ENCODE measurements at places on chromosomes 1 and 21. TPM values are rescaled to one million over a fixed set of nuclear protein-coding genes. Genes with fewer than 3 reads are reported as not detected.

The ZNF695 gene
- total RNA-seq: not detected

The TNFRSF8 gene
- 0.58 TPM for total RNA-seq

- H3K27me3 ChIP-seq: no peaks in the 10 kb centered on the region
- H3K36me3 ChIP-seq: no peaks in the 10 kb centered on the region
- H3K4me3 ChIP-seq: no peak overlapping the region
- no peak overlapping the region for H3K27ac ChIP-seq
- no peak for DNase-seq
- H3K4me1 ChIP-seq: no peaks in the 10 kb centered on the region
Measured at GRCh38 chr1:107795994-107796393, 169.0 kb downstream of the VAV3 start.

- peaks cover 13% of the 10 kb centered on the region for H3K4me1 ChIP-seq
- peak; percentile 78 for DNase-seq
- H3K4me3 ChIP-seq: no peak overlapping the region
- H3K36me3 ChIP-seq: no peaks in the 10 kb centered on the region
- H3K27me3 ChIP-seq: no peaks in the 10 kb centered on the region
Measured at GRCh38 chr1:239308701-239309333, 77.6 kb upstream of the CHRM3 start.

- H3K4me3 ChIP-seq: no peak overlapping the region
- DNase-seq: no peak
- H3K36me3 ChIP-seq: no peaks in the 10 kb centered on the region
Measured at GRCh38 chr1:119001181-119002027, 13.3 kb upstream of the TBX15 start.

Data from stomach (tissue), 19 donors.